Inflammatory macrophage treated with lipopolysaccharide for 4 hours (primary cell): ENCODE measurements at places on chromosomes 4 and X.

- peak; percentile 11 for DNase-seq
These were observed 25.9 kb downstream of the SMIM31 start for GRCh38 chr4:164779811-164780216.

- peak; percentile 83 for DNase-seq
These were observed 15.8 kb downstream of the RPL39 start for GRCh38 chrX:119775517-119776238.

GRCh38 chrX:121455890-121456289, 408.5 kb downstream of the GLUD2 start:
- DNase-seq: no peak

DNA sequence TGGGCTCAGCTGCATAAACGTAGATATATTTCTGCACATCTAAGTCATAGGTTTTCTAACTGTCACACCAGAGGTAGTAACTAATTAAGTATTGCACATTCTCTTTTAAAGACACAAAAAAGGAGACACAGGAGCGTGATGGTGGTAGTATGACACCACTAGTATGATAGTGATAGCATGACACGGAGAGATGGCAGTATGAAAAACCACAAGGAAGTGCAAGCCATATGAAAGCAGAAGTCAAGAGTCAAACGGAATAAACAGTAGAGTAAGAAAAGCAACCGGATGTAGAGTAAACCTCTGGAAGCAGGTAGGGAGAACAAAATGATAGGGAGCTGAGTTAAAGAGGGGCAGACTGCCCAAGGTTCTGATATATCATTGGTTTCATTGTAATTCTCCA, 382.2 kb upstream of the INTU start:
- DNase-seq: no peak

DNA sequence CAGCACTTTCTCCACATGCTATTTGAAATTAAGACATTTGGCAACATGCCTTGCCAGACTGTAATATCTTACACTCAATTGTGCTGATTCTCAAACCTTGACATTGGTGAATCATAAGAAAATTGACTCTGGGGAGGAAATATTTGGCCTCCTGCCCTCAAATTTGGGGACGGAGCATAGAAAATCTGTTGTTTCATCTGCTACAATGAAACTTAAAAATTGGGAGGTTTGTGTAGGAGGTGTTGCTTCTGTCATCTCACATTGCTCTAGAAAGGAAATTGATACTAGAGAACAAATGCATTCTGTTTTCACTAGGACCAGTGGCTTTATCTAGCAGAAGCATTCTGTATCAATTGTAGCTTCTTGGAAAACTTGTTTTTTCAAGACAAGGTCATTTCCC, 5.3 kb downstream of the OCRL start:
- DNase-seq: no peak

DNA sequence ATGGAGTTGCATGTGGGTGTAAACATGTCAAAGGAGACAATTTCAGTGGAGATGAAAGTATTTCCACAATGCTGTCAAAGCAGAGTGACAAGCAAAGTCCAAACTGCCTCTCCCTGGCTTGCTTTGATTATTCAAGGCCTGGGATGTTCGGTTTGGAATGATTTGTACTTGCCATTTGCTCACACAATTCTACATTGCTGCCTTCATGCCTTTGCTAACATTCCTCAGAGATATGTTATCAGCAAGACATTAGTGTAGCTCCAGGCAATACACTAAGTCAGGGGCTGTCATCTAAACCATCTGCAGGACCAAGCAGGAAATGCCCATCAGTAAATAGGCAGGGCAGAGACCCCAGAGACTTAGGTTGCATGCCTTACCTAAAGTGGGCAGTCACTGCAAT, 79.6 kb upstream of the C1QTNF7 start:
- DNase-seq: no peak

GRCh38 chr4:36508394-36508793, 227.0 kb downstream of the DTHD1 start:
- DNase-seq: no peak

- no peak for DNase-seq
These were observed 1639.3 kb downstream of the RPA4 start for GRCh38 chrX:98523026-98523425.

DNA sequence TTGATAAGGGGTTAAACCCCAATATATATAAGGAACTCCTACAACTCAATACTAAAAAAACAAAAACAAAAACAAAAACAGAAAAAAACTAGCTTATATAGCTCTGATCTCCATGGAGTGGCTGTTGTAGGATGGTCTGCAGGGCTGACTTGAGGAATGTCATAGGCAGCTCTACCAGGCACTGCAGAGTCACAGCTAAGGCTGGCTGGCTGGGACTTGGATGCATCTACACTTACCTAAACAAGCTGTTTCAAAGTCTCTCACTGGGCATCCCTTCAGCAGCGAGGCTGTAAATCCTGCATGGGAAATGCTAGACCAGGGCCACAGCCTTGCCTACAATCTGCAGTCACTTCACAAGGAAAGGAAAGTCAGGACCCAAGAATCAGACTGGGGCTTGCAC, 61.3 kb downstream of the HOPX start:
- DNase-seq: no peak

GRCh38 chr4:80053140-80053910, 19.7 kb downstream of the ANTXR2 start:
- peak; percentile 21 for DNase-seq

GRCh38 chr4:25972984-25973745, 59.1 kb downstream of the SMIM20 start:
- no peak for DNase-seq

- DNase-seq: no peak
These were observed 123.7 kb upstream of the PSAPL1 start for GRCh38 chr4:7558436-7558835.
